Activated CD8-positive, alpha-beta T cell treated with anti-CD3 and anti-CD28 coated beads for 36 hours (primary cell): ENCODE measurements at places on chromosomes 11 and 22. TPM values are rescaled to one million over a fixed set of nuclear protein-coding genes. Genes with fewer than 3 reads are reported as not detected.

The CDKN1C gene
- total RNA-seq = 1.6 TPM

The MFNG gene
- total RNA-seq = 155 TPM

The OR6A2 gene
- total RNA-seq = 0.16 TPM

The LRRC56 gene
- total RNA-seq = 0.67 TPM

The SLC22A12 gene
- not detected for total RNA-seq

The RAG1 gene
- 0.36 TPM for total RNA-seq

The NRIP3 gene
- total RNA-seq = 1.1 TPM

The DKK3 gene
- not detected for total RNA-seq

The CLDN5 gene
- not detected for total RNA-seq

The SCUBE2 gene
- not detected for total RNA-seq

The NEFH gene
- 7.5 TPM for total RNA-seq

The IPO7 gene
- 186 TPM for total RNA-seq

The CARNS1 gene
- 6.2 TPM for total RNA-seq

The PNPLA2 gene
- total RNA-seq = 32.0 TPM

The RBX1 gene
- 92.8 TPM for total RNA-seq

The ACRV1 gene
- total RNA-seq = not detected

The SLC17A6 gene
- total RNA-seq = not detected

The SLC22A8 gene
- not detected for total RNA-seq

The HOATZ gene
- total RNA-seq = not detected

The PDE2A gene
- total RNA-seq = 0.14 TPM

The IFITM1 gene
- total RNA-seq = 296 TPM

The ANKRD49 gene
- total RNA-seq = 17.9 TPM

The DNAL4 gene
- 5.5 TPM for total RNA-seq

The MS4A6A gene
- not detected for total RNA-seq

The MMP3 gene
- not detected for total RNA-seq

The VSIG10L2 gene
- not detected for total RNA-seq

The PHOX2A gene
- total RNA-seq = not detected

The ARHGAP20 gene
- 0.45 TPM for total RNA-seq

The GRM5 gene
- not detected for total RNA-seq

The SYT8 gene
- not detected for total RNA-seq

The CDON gene
- total RNA-seq = 3.2 TPM

The MB gene
- not detected for total RNA-seq

The MRGPRX4 gene
- total RNA-seq = not detected

The APOL2 gene
- 45.4 TPM for total RNA-seq

The PRSS23 gene
- 1.4 TPM for total RNA-seq

The TRIOBP gene
- total RNA-seq = 17.8 TPM

The CENATAC gene
- 22.0 TPM for total RNA-seq

The FTH1 gene
- 700 TPM for total RNA-seq
